ENCODE measurements at places on chromosomes 6 and 20.

GRCh38 chr6:5181510-5182317 is 79.0 kb downstream of the LYRM4 start:
- DNase-seq, result peak; percentile 9

- DNase-seq, result no peak
Observed at GRCh38 chr6:132143258-132143657, 192.1 kb upstream of the CCN2 start.

DNA sequence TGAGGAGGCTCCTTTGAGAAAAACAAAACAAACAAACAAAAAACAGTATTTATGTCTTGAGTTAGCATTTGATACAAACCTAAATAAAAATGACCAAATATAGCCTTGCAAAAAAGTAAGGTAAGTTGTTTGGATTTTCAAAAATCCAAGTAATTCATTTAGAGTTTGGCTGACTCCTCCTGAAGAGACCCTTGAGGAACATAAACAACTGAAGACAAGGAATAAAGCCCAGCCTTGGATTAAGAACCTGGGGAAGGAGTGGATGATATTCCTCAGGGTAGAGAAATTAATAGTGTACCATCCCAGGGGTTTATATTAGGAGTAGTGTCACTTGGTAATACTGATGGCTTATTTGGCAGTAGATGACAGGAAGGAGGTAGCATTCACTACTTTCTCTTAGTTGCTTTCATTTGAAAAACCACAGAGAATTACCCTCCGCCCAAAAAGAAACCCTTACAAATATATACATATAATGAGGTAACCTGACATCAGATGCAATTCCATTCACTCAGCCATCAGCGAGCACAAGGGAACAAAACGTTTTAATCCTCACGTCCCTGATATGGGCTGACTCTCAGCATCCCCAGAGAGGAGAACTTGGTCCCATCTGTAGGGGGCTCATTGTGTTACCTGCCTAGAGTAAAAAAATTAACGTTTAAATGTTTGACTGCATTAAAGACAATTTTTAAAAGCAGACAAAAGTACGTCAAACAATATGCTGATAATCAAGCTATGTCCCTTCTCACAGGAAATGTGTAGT is 57.0 kb downstream of the SOBP start:
- DNase-seq, result no peak

DNA sequence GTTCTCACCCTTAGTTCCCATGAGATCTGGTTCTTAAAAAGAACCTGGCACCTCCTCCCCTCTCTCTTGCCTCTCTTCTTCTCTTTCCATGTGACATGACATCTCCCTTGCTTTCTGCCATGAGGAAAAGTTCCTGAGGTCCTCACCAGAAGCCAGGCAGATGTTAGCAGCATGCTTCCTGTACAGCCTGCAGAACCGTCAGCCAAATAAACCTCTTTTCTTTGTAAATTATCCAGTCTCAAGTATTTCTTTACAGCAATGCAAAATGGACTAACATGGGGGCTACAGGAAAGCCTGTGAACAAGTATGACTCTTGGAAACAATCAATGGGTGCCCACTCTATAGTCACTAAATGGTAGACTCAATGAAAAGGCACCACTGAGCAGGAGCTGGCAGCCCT is 34.5 kb downstream of the ADTRP start:
- no peak for DNase-seq

GRCh38 chr20:18284805-18285533 is 3.4 kb upstream of the ZNF133 start:
- no peak for DNase-seq

GRCh38 chr6:1849691-1850090 is 240.0 kb downstream of the FOXC1 start:
- DNase-seq, result peak; percentile 64

DNA sequence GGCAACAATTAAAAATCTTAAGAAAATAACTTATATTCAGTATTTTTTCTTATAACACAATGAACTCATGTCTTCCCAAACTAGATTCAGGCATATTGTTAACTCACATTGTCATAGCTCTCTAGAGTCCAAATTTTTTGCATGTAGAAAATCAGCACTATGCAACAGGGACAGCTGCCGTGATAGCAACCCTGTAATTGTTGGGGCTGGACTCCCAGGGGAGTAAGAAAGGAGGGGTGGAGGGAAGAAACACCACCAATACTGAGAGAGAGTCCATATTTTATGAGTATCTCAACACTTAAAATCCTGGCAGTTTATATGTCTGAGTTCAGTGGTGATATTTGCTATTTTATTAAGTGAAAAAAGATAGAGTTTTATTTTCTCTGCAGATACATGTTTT is 89.6 kb upstream of the HS3ST5 start:
- DNase-seq, result no peak

GRCh38 chr6:79697430-79697829 is 66.3 kb downstream of the SH3BGRL2 start:
- DNase-seq, result no peak

DNA sequence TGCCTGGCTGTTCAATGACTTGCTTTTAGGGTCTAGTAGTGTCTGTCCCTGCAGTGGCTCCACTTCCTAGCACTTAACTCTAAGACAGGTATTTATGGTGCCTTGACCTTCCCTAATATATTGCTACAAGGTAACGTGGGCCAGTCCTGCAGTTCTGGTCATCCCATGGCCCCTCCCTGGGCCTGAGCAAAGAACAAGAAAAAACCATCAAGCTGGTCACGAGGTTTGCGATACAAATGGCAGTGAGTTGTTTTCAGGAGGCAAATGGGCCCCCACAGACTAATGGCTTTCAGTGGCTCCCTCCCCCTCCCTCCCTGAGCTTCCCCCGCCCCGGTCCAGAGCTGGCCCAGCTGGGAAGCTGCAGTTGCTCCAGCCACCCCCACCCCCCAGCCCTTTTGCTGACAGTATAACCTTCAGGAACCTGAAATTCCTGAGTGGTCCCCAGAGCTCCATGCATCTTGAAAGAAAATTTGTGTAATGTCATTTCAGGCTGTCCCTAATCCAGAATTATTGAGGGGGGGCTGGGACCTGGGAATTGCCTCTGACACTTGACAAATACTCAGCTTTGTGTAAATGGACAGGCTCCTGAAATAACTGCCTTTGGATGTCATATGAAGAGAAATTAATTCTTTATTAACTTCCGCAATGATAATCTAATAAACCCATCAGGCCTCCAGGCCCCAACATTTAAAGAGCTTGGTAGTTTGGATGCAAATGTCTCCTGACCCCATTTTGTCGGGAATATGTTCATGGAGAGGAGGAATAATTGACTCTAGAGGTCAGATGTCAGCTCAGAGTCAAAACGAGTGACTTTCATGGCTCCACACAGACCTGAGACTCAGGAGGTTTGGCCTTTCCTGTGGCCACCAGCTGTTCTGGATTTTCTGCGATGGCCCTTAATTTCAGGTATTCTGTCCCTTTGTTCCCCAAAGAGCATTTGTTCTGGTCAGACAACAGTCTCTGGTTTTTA is 153.2 kb upstream of the TOP1 start:
- no peak for DNase-seq

DNA sequence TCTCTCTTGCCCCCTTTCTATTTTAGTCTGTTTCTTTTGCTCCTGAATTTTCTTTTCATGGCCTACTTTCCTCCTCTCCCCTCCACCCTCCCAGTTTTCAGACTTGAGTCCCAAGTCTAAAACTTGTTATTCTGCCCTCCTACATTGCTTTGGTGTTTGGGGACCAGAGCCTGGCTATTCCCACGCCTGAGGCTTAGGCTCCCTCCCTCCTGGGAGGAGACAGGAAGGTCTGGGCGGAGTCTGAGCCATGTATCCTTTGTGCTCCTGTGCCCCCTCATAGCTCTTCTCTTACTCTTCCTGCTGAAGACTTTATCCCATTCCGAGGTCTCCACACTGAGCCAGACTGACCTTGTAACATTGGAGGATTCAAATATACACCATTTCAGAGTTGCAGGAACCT is 69.5 kb downstream of the DAAM2 start:
- DNase-seq, result no peak

- DNase-seq, result no peak
Observed at GRCh38 chr20:59873409-59873808, 60.0 kb downstream of the SYCP2 start.

DNA sequence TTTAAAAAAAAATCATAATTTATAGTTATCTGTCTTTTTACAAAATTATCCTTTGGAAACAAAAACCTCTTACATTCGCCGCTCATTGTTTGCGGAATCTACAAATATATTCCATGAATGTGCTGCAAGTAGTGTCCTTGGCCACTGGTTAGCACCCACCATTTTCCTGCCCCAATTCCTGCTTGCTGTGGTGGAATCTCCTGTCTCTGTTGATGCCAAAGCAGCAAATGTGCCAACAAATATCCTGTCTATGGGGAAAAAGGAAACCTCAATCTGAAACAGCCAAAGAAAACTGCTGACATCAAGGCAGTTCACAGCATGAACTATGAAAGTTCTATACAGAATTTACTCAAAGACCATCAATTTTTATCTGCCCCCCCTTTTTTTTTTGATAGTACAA is 603.6 kb downstream of the COL12A1 start:
- no peak for DNase-seq

GRCh38 chr6:2429032-2429431 is 183.6 kb upstream of the GMDS start:
- no peak for DNase-seq

- peak; percentile 43 for DNase-seq
Observed at GRCh38 chr20:25360631-25361286, 29.9 kb downstream of the ABHD12 start.

GRCh38 chr6:20757761-20758160 is 223.5 kb downstream of the CDKAL1 start:
- no peak for DNase-seq

DNA sequence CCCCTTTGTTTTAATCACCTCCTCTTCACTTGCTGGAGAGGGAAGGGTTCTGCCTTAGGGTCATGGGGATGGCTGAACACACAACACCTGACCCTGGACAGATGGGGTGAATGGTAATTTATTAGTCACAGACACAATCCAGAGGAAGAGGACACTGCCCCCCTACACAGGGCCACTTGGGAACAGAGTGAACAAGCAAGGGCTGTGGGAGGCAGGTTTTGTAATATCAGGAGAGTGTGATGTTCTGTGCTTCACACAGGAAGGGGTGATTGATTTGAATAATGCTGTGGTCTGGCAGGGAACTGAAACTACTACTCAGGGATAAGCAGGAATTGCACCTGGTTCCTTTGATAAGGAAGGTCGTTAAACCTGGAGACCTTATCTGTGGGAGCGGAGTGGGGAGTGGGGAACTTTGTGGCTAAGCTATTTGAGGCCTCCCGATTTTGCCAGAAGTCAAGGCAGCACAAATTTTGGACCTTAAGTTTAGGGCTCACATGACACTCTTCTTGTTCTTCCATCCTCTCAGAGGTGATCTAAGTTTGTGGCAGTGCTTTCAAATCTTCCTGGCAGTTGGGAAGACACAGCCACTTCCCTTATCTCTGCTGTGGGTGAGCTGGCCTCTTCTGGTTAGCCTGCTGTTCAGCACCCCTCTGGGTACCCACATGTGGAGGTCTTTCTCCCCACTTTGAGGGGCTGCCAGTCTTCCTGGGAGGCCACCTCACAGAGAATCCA is 77.8 kb downstream of the CD164 start:
- DNase-seq, result peak; percentile 79

- peak; percentile 6 for DNase-seq
Observed at GRCh38 chr6:37313723-37314486, 39.9 kb upstream of the RNF8 start.

DNA sequence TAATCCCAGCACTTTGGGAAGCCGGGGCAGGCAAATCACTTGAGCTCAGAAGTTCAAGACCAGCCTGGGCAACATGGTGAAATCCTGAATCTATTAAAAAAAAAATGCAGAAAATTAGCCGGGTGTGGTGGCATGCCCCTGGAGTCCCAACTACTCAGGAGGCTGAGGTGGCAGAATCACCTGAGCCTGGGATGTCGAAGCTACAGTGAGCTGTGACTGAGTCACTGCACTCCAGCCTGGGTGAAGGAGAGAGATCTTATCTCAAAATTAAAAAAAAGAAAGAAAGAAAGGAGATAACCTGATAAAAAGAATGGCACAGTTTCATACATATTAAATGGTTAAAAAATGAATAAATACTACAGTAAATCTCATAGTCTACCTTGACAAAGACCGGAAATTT is 123.6 kb upstream of the TNFAIP3 start:
- DNase-seq, result no peak

DNA sequence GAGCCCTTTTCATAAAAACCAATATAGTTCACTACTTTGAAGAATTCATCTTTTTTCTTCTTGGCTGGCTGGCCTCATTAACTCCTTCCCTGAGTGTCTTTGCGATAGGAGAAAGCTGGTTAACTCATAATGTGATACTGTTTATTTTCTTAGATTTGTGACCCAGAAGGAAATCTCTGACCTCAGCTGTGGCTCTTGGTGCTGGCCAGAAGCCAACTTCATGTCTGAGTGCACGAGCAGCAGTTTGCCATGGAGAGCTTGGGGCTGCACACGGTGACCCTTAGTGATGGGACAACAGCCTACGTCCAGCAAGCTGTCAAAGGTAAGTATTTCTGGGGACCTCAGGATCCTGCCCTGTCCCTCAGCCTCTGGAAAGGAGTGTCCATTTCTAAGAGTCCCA is 16.7 kb upstream of the DEF6 start:
- DNase-seq, result no peak

GRCh38 chr20:47427746-47428145 is 71.2 kb upstream of the ZMYND8 start:
- DNase-seq, result no peak

GRCh38 chr6:38131527-38131965 is 312.0 kb downstream of the ZFAND3 start:
- DNase-seq, result peak; percentile 5

DNA sequence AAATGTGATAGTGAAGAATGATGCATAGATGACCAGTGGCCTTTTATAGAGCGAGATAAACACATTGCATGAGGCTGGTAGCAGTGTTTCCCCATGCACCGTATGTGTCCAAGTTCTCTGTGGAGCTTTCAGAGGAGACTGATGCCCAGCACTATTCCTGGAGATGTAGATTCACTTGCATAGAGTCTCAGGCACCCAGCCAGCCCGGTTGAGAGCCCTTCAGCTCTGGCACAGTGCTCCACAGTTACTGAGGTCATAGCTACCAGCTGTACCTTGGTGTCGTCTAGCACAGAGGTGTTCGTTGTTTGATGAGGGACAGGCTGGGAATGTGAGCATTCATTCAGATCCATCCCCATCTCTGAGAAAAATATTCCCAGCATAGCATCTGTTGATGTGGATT is 328.9 kb downstream of the FARS2 start:
- DNase-seq, result no peak

- DNase-seq, result no peak
Observed at GRCh38 chr6:143634486-143634885, 43.3 kb upstream of the PHACTR2 start.

GRCh38 chr6:151290877-151291721 is 51.3 kb downstream of the AKAP12 start:
- no peak for DNase-seq

DNA sequence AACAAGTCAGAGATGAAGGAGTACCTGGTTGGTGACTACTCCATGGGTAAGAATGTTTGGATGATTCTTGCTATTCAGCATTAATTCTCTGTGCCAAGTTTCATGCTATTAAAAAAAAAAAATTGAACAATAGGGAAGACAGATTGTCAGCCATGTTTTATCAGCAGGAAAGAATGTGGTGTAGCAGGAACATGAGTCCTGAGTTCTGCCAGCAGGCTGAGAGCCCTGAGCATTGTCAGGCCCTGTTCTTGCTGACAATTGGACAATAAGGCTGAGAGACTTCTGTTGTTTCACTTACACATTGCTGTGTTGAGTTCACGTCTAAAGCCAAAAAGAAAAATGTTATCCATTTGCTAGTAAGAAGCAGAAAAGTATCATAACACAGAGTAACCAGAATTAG is 70.4 kb upstream of the SMIM28 start:
- no peak for DNase-seq

GRCh38 chr6:165222315-165223025 is 86.9 kb downstream of the C6orf118 start:
- DNase-seq, result no peak

- no peak for DNase-seq
Observed at GRCh38 chr6:37987018-37987417, 167.5 kb downstream of the ZFAND3 start.

Data from inflammatory macrophage (primary cell).